ENCODE measurements at places on chromosomes 16 and 17.
A peak's percentile ranks its signal among the peaks of the same experiment; 100 is the strongest.

GRCh38 chr16:26762594-26762993, 304.1 kb upstream of the C16orf82 start:
- no peak for DNase-seq

GRCh38 chr16:84699147-84699711, 571 bp upstream of the USP10 start:
- DNase-seq, result no peak

- peak; percentile 62 for DNase-seq
Observed at GRCh38 chr16:12458591-12459358, 344.9 kb downstream of the CPPED1 start.

- DNase-seq, result no peak
Observed at GRCh38 chr17:5769593-5770354, 185.5 kb upstream of the NLRP1 start.

DNA sequence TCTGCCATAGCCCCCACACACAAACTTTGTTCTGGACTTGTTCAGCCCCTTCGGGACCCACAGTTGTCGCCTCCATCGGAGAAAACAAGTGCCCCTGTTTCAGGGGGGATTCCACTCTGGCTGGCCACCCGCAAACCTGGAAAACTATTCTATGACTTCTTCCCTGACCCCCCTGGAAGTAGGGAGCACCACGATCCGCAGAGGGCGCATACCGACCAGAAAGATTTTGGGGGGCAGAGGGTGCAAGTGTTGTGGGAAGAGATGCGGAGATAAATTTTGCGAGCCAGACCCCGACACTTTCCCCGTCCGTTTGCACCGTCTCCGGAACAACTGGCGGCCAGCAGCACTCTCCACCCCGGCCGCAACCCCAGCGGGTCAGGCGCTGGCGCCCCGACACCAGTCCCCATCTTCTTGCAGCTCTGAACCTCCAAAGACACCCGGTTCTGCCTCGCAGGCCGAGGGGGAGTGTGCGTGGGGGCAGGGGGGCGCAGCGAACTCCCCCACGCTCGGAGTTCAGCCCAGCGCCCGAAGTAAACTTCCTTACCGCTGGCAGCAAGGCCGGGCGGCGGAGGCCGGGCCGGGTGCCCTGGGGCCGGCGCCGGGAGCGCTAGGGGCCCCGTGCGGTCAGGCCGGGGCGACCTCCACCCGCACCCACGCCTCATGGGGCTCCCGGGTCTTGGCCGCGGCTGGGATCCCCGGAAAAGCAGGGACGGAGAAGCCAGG, 744 bp downstream of the SALL1 start:
- no peak for DNase-seq

- no peak for DNase-seq
Observed at GRCh38 chr17:45384047-45384788, 48.5 kb downstream of the ARHGAP27 start.

GRCh38 chr16:10088380-10088793, 93.8 kb downstream of the GRIN2A start:
- no peak for DNase-seq

- no peak for DNase-seq
Observed at GRCh38 chr16:50537533-50538290, 10.5 kb upstream of the NKD1 start.

All from CD4-positive, alpha-beta T cell treated with Interferon gamma for 1 hour (primary cell).